ENCODE measurements at places on chromosomes 2 and 18. TPM values are rescaled to one million over a fixed set of nuclear protein-coding genes. Genes with fewer than 3 reads are reported as not detected.

Gene KANSL1L
- total RNA-seq, result 96.4 TPM

Gene HAAO
- 1.3 TPM for total RNA-seq

Gene M1AP
- not detected for total RNA-seq

Gene DBI
- 41.6 TPM for total RNA-seq

Gene SOWAHC
- total RNA-seq, result 34.1 TPM

Gene MYL1
- not detected for total RNA-seq

Gene CTAGE1
- not detected for total RNA-seq

Gene GRHL1
- total RNA-seq, result 5.9 TPM

Gene ABCB11
- 1.6 TPM for total RNA-seq

Gene KIF1A
- total RNA-seq, result 300 TPM

Gene ACMSD
- not detected for total RNA-seq

Gene GPR45
- 0.94 TPM for total RNA-seq

Gene EML6
- 23.8 TPM for total RNA-seq

Gene CXCR1
- 0.31 TPM for total RNA-seq

Gene ZSWIM2
- total RNA-seq, result 0.63 TPM

Gene FOXD4L1
- 0.63 TPM for total RNA-seq

Gene DCDC2C
- total RNA-seq, result 1.6 TPM

Gene C2orf80
- 21.0 TPM for total RNA-seq

Gene CFAP210
- total RNA-seq, result 2.2 TPM

Gene YIPF4
- 41.3 TPM for total RNA-seq

Gene PPP3R1
- 59.2 TPM for total RNA-seq

Gene ABCG8
- total RNA-seq, result 0.31 TPM

Gene TGOLN2
- total RNA-seq, result 57.0 TPM

Gene BOK
- total RNA-seq, result 19.4 TPM

Gene LIPT1
- total RNA-seq, result 4.7 TPM

Gene VSNL1
- 19.7 TPM for total RNA-seq

Gene NT5DC4
- not detected for total RNA-seq

Gene GPR35
- 2.5 TPM for total RNA-seq

Gene RGPD6
- 158 TPM for total RNA-seq

Gene TUBA4B
- not detected for total RNA-seq

Gene CAVIN2
- 2.2 TPM for total RNA-seq

Gene RUFY4
- not detected for total RNA-seq

Gene IL1B
- 2.2 TPM for total RNA-seq

Gene ALPP
- not detected for total RNA-seq

Measured in parietal lobe (tissue), 2 donors.